ENCODE measurements at places on chromosomes 5 and 9.

- no peak for DNase-seq
Measured at GRCh38 chr5:74310386-74310785, 330.1 kb downstream of the ENC1 start.

DNA sequence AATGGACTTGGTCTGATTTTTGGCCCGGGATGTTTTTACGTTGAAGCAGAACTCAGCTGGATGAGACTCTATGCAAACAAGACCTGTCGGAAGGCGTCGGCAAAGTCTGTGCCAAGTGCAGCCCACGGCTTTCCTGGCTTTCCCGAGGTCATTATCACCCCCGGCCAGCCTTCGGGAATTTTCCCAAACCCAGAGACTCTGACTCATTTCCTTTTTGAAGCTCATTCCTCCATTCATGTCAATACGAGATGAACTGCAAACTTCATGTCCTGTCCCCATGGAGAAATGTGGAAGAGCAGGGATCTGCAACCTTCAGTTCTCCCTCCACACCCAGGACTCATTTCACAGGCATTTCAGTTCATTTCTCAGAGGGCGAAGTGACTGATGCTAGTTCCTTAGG lies 95.3 kb downstream of the IRX2 start:
- DNase-seq = no peak

DNA sequence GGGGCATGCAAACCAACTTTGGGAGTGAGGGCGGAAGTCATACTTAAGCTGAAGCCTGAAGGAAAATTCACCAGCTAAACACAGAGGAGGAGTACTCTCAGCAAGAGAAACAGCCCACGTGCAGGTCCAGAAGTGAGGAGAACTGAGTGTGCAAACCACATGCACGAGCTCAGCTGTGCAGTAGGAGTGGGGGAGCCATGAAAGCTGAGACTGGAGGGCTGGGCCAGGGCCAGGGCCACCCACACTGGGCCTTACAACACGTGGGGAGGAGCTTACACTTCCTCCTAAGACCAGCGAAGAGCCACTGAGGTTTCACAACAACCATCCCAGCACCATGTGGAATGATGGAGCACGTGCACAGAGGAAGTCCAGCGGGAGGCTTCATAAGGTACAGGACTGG lies 9.3 kb upstream of the WWC1 start:
- no peak for DNase-seq

- DNase-seq = no peak
Measured at GRCh38 chr5:40911266-40911665, 2.0 kb downstream of the C7 start.

DNA sequence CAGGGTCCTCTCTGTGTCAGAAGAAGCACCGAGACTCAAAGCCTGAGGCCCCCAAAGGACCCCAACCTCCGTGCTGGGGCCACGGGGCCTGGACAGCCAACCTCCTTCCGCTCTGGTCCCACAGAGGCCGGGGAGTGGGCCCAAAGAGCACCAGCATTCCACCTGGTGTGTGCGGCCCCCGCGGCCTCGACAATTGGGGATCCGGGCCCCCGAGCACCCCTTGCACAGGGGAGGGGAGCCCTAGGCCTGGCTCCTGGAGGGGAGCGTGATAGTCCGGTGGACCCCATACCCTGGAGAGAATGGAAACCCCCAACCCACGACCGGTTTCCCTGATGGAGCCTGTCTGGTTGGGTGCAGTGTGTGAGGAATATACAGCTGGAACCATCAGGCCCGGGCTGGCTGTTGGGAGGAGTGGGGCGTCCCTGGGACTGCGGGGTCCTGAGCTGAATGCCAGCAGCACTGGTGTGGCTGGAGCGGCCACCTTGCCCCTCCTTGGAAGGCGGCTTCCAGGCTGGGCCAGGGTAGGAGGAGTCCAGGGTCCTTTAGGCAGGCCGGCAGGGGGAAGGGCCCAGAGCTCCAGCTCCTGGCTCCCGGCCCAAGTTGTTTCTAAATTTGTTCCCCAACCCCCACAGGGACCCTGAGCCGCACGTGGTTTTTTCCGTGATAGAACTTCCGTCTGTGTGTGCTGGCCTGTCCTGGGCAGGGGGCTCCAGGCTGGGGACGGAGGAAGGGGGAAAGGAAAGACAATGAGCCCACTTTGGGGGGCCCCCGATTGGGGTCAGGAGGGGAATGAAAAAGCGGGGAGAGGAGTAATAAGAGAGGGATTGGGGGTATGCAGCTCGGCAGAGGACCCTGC lies 825 bp upstream of the TOR4A start:
- no peak for DNase-seq

GRCh38 chr9:14099737-14100136 lies 214.2 kb downstream of the NFIB start:
- no peak for DNase-seq

DNA sequence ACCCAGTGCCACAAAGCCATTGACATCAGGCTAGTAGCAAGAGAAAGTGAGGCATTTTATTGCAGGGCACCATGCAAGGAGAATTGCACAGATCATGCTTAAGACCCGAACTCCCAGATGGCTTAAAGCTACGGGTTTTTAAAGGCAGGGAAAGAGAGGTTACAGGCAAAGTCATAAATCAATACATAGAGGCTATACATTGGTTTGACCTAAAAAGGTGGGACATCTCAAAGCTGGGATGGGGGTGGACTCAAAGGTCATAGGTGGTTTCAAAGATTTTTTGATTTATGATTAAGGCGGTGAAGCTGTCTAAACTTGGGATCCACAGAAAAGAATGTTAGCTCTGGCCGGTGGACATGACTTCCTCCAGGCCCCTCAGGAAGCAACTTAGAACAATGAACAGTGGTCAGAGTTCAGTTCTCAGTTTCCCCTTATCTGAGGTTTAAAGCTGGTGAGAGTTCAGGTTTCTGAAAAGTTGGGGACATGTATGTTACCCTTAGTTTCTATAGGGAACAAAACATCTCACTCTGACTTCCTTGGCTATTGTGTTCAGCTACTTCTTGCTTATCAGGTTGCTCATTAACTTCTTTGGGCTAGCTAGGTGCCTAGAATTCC lies 6.0 kb upstream of the RBM22 start:
- no peak for DNase-seq

DNA sequence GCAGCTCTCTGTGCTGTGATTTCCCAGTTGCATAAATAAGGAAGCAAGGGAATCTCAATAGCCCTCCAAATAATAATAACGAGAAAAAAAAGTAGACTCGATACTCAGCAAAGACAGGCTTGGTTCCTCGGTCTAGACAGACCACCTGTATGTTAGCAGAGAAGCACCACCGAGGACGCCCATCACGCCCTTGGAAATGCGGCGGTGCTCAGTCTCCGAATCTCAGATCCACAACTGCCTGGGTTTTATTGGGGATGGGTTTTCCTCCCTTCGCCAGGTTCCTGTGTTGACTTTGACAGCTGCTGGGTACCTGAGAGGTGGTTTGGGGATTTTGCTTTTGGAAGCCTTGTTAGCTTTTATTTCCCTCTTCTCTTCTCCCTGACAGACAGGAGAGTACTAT lies 7.2 kb downstream of the DAB2IP start:
- DNase-seq = no peak

GRCh38 chr9:7333719-7334118 lies 465.9 kb downstream of the DMAC1 start:
- DNase-seq = no peak

DNA sequence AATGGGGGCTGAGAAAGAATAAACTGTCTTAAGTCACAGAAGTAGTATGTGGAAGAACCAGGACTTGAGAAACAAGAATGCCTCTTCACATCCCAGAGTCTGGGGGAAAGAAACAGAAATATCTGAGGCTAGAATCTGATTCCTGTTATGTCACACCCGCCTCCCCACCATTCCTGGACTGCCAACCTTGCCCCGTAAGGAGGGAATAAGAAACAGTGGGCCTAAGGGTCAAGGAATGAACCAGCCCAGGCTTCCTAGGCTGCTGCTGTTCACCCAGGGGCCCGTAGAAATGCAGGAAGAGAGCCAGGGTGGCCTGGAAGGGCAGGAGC lies 4.3 kb downstream of the PCDH1 start:
- no peak for DNase-seq

DNA sequence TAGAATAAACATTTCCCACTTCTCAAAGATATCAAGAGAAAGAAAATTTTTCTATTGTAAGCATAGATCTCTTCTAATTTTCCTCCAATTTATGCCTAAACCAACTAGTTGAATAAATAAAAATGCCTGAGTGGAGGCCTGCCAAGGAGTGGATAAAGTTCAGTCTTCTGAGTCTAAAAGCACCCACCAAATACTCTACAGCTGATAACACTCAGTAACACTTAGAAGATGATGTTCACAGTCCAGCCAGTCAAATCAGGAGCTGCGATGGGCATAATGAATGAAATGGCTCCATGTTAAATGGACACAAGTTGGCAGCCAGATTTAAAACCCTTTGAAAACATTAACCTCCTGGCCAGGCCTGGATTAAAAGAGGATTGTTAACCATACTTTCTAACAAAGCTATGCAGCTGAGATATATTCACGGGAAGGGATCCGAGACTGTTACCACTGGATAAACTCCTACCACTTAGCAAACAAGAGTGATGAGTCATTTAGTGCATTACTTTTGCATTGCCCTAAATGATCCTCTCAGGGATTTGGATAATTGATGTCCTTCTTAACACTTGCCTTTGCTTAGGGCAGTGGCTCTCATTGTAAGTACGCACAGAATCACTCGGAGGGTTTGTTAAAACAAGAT lies 63.7 kb upstream of the CCDC112 start:
- no peak for DNase-seq

GRCh38 chr9:24939109-24939850 lies 393.6 kb upstream of the IZUMO3 start:
- no peak for DNase-seq

- DNase-seq = no peak
Measured at GRCh38 chr5:17343675-17344074, 126.2 kb downstream of the BASP1 start.

DNA sequence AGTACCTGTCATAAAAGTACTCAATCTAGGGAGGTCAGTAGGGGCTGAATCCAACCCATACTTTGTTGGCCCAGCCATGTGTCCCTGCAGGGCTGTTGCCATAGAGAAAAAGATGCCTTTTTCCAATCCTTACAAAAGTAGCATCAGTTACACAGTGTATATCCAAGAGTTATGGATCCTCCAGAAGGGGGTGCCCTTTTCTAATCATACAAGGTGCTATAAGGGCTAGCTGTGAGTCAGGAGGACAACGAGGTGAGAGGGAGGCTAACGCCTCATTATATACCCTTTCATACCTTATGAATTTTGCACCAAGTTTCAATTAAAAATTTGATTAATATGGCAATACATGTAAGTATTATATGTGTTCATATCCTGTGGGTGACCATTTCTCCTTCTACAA lies 4.8 kb downstream of the KIAA0825 start:
- DNase-seq = no peak

DNA sequence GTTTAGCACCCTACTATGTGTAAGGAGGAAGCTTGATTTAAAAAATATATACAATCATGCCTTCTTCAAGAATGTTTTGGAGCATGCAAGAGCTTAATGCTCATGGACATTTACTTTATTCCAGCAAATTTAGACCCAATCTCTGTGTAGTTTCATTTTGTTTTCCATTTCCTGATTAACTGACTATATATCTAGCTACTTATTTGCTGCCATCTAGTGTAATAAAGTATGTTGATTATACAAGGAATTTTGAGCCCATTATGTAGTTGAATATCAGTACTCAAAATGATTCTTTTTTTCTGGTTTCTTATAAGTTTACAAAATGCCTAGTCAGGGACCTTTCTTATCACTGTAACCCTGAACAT lies 100.0 kb upstream of the CCDC152 start:
- DNase-seq = no peak

DNA sequence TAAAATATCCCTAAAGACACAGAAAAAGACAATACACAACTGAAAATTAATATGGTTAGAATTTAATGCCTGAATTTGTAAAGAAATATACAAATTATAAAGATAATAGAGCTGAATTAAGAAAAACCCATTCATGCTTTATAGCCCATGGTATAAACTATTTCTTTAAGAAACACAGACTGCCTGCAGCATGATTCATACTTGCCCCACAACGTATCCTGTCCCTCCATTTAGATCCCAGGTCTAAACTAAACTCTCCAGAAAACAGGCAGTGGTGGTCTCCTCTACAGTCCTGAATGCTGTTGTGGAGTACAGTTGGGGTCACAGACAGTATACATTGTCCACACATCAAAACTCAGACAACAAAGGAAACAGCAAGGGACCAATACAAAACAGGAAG lies 24.8 kb downstream of the IL6ST start:
- DNase-seq = no peak

- no peak for DNase-seq
Measured at GRCh38 chr5:128539038-128539429, 989 bp upstream of the FBN2 start.

- no peak for DNase-seq
Measured at GRCh38 chr5:124876566-124876965, 130.1 kb upstream of the ZNF608 start.

GRCh38 chr5:2128686-2129355 lies 246.1 kb upstream of the IRX4 start:
- DNase-seq = no peak

GRCh38 chr9:134214386-134214765 lies 50.0 kb upstream of the RNU6ATAC start:
- DNase-seq = no peak

DNA sequence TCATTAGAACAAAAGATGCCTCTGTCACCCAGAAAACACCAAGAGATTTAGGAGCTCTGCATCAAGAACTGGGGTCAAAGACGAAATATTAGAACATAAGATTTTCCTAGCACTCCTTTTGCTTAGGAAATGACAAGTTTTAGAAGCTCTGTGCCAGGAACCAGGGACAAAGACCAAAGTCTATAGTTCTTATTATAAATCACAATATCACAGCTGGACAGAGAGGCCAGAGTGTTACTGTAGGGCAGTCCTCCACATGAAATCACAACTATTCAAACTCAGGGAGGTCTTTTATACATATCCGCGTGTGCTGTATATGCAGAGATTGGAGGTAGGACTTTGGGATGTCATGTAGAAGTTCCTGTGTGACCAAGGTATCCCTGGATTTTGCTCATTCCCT lies 116.7 kb upstream of the SAP30L start:
- DNase-seq = no peak

GRCh38 chr5:135451581-135452320 lies 400 bp downstream of the TIFAB start:
- no peak for DNase-seq

DNA sequence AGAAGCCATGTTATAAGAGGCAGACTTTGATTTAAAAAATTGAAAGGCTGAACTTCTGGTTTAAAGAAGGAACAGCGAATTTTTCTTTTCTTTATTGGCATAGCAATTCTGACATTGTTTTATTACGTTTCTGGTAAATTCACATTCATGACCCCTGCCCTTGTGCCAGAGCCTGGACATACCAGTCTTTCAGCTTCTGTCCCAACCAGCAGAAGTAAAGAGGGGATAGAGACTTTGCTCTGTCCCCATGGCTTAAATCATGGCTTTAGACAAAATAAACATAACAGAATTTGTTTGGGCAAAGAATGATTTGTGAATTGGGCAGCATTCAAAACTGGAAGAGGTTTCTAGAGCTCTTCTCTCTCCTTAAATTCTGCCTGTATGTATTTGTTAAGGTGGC lies 15.3 kb downstream of the CAST start:
- no peak for DNase-seq

GRCh38 chr9:5438301-5439162 lies 807 bp upstream of the PLGRKT start:
- DNase-seq = peak; percentile 39
